ENCODE measurements at places on chromosomes 3 and 15.
A peak's percentile ranks its signal among the peaks of the same experiment; 100 is the strongest.

DNA sequence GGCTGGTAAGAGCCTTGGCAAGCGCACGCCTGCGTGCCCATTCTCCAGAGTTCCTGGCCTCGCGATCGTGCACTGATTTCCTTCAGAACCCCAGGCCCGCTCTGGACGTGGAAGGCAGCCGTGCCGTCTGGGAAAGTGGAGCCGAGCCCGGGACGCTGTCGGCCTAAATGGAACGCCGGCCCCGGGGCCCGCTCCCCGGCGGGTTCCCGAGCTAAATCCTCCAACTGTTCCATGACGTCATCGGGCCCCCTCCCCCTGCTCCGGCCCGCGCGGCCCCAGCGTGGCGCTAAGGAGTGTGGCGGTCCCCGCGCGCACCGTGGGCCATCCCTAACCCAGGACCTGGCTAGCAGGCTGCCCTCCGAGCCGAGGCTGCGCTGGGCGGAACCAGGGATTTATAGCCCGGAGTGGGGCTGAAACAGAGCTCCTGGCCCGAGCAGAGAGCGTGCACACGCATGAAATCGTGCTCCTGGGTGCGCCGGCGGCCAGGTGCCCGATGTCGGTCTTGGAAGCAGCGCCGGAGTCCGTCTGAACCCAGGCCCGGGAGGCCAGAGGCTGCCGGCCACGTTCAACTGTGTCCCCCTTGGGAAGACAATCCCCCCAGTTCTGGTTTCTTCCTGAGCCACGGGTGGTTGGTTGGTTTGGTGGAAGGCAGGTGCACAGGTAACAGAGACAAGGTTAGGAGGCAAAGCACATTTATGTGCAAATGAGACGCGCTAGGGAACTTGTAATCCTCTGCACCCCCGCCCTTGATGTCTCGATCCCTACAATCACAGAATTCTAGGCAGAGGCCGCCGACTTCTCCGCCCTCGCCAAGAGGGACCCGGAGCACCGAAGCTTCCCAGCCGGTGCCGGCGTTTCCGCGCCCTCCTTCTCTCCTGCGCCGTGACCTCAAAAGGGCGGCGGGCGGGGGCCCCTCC is 84.9 kb upstream of the ETV5 start:
- peak; percentile 36 for DNase-seq

DNA sequence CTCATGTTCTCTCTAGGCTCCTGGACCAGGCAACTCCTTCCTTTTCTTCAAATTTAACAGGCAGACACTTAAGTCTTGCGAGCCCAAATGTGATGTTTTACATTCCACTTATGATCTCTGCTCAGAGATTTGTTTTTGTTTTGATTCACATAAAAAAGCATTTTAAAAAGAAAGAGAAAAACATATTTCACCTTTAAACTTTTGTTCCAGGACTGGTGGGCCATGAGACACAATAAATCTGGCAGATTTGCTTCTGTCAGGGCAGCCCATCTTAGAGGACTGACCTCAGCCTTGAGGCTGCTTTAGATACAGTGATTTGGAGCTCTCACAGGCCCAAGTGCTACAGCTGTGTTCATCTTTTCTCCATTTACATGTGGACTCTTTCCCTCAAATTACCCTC is 52.0 kb downstream of the CMSS1 start:
- no peak for DNase-seq

- DNase-seq: no peak
Measured at GRCh38 chr3:172142051-172142863, 102.9 kb downstream of the FNDC3B start.

- DNase-seq: no peak
Measured at GRCh38 chr3:27193056-27193455, 176.1 kb downstream of the NEK10 start.

- DNase-seq: no peak
Measured at GRCh38 chr15:70530503-70530902, 232.9 kb downstream of the UACA start.

- DNase-seq: no peak
Measured at GRCh38 chr3:58693940-58694850, 27.6 kb upstream of the FAM3D start.

Measured in D721Med (cell line).